ENCODE measurements at places on chromosomes 5 and 9.

GRCh38 chr5:108935611-108936010, 187.9 kb downstream of the FER start:
- no peak for DNase-seq

GRCh38 chr5:44489759-44490158, 100.5 kb upstream of the FGF10 start:
- no peak for DNase-seq

- no peak for DNase-seq
These were observed 281.1 kb upstream of the MAP3K1 start for GRCh38 chr5:56534102-56534829.

- DNase-seq: no peak
These were observed 54.6 kb downstream of the SUB1 start for GRCh38 chr5:32639943-32640342.

- no peak for DNase-seq
These were observed 30.5 kb upstream of the CKMT2 start for GRCh38 chr5:81202655-81203054.

All from stimulated activated CD4-positive, alpha-beta T cell treated with anti-CD3 and anti-CD28 coated beads, Interleukin-1b, Interleukin-23, amount 100 ng/mL, for 4 hours (primary cell).